MV-4-11 (cell line): ENCODE measurements at places on chromosomes 12 and 14.

DNA sequence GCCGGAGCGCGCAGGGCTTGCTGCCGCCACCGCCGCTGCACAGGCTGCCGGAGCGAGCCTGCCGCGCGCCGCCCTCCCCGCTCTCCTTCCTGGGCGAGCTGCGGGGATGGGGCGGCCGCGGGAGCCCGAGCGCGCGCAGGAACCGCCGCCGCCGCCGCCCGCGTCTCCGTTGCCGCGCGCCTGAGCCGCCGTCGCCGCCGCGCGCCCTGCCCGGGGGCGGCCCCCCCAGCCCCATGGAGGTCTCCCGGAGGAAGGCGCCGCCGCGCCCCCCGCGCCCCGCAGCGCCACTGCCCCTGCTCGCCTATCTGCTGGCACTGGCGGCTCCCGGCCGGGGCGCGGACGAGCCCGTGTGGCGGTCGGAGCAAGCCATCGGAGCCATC is 352 bp downstream of the PLXNC1 start:
- DNase-seq: no peak

- no peak for DNase-seq
These were observed 85.1 kb upstream of the DAAM1 start for GRCh38 chr14:59103396-59103795.

GRCh38 chr12:3304436-3305165 is 186.4 kb upstream of the PRMT8 start:
- DNase-seq: no peak

DNA sequence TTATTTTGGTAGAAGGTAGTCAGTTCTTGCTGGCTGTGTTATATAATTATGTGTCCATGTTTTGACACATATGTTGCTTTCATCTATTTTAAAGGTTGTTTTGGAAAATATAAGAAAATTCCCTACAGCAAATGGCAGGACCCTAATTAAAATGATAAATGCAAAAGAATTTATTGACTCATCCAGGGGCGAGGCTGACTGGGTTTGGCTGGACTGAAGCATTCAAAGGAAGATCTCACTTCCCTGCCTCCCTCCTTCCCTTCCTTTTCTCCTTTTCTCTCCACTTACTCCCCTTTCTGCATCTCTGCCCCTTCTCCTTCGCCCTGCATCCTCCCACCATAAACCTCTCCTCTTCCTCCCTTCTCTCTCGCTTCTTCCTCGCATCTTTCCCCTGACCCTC is 129.6 kb downstream of the SNAPC1 start:
- no peak for DNase-seq

DNA sequence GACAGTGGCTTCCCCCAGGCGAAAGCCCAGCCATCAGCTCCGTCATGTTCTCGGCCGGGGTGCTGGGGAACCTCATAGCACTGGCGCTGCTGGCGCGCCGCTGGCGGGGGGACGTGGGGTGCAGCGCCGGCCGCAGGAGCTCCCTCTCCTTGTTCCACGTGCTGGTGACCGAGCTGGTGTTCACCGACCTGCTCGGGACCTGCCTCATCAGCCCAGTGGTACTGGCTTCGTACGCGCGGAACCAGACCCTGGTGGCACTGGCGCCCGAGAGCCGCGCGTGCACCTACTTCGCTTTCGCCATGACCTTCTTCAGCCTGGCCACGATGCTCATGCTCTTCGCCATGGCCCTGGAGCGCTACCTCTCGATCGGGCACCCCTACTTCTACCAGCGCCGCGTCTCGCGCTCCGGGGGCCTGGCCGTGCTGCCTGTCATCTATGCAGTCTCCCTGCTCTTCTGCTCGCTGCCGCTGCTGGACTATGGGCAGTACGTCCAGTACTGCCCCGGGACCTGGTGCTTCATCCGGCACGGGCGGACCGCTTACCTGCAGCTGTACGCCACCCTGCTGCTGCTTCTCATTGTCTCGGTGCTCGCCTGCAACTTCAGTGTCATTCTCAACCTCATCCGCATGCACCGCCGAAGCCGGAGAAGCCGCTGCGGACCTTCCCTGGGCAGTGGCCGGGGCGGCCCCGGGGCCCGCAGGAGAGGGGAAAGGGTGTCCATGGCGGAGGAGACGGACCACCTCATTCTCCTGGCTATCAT is 663 bp downstream of the PTGER2 start:
- no peak for DNase-seq

- no peak for DNase-seq
These were observed 33.1 kb downstream of the FERMT2 start for GRCh38 chr14:52917735-52918134.

- DNase-seq: no peak
These were observed 199.5 kb upstream of the CAND1 start for GRCh38 chr12:67069451-67070306.

DNA sequence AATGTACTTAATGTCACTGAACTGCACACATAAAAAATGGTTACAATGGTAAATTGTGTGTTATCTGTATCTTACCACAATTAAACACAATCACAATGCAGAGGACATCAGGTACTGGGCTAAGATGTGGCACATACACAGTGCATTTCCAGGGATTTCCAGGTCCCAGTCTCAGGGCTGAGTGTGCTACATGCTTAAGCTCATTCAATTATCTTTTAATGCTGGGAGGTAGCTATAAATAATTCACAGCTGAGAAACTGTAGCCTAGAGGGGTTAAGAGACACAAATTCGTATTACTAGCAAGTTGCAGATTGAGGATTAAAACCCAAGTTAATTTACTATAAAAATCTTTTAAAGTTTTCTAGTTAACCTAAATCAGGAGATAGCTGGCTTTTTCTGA is 67.1 kb downstream of the CRACR2A start:
- no peak for DNase-seq

DNA sequence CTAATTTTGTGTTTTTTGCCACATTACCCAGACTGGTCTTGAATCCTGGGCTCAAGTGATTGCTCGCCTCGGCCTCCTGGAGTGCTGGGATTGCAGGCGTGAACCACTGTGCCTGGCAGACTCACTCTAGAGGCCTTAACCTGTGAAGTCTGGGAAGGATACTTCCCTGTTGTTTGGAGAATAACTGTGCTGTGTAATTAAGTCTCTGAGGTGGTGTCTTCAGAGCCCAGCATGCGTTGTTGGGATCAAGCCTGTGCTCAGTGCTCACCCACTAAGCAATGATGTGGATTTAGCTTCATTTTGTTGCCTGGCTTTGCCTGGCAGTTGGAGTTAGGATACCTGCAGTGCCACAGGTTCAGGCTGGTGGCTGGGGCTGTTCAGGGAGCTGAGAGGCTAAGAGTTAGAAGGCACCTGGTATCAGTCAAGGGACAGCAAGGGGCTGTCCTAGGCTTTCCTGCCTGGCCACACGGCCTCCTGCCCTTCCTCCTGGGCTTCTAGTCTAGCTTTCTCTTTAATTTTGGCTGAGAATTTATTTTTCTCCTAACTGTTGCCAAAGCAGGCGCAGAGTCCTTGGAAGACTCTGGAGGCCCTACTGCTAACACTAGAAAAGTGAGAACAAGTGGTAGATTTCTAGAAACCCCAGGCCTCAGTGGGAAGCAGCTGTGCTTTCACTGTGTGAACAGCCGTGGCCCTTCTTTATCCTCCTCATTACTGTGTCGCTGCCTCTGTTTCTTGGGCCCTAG is 38.5 kb downstream of the EP400 start:
- DNase-seq: no peak

DNA sequence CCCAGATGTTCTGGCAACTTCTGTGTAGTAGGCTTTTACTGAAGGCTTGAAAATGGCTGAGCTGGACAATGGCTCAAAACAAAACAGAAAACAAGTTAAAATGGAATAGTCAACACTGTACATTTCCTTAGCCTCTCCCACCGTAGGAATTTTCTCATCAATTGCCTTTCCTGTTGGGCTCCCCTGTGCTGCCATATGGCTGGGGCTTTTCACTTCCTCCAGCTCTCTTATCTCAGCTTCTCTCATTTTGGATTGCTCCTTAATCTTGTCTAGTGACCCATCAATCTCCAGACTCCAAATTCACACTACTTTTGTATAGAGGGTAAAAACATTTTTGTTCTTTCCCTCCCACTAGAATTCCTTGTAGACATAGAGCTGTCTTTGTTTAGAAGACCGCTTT is 50.4 kb upstream of the RPH3A start:
- no peak for DNase-seq

DNA sequence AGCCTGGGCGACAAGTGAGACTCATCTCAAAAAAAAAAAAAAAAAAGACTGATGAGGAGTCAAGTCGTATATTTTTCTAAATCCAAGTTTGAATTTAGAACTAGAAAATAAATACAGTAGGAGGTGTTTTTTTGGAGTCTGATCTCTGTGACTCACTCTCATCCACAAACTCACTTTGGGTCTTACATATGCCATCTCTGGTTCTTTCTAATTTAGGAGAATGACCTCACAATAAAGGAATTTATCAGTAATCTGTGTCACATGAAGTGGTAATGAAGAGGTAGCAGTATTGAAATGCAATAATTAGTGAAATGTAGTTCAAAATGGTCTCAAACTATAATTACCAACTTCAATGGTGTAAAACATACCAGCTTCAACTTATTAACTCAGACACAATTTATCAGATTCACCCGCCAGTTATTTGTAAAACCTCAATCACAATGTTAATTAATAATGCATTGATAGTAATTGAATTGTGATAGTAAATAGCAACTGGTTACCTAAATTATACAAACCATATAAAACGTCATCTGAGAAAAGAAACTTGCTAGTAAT is 4.4 kb upstream of the CFL2 start:
- DNase-seq: no peak

GRCh38 chr12:75891072-75891471 is 140.5 kb downstream of the PHLDA1 start:
- no peak for DNase-seq

DNA sequence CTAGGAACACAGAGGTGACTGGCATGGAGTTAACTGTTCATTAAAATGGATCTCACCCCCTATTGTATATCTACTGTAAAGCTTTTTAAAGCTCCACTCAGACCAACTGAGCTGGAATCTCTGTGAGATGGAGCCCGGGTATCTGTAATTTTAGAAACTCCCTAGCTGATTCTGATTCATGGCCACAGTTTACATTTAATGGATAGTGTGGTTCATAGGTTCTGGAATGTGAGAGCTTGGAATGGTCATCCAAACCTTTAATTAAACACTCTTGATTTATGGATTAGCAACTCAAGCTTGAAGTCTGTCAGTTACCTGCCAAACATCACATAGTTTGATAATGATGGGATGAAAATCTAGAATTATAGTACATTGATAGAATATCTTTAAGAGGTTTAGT is 183.8 kb downstream of the SLC25A21 start:
- no peak for DNase-seq

DNA sequence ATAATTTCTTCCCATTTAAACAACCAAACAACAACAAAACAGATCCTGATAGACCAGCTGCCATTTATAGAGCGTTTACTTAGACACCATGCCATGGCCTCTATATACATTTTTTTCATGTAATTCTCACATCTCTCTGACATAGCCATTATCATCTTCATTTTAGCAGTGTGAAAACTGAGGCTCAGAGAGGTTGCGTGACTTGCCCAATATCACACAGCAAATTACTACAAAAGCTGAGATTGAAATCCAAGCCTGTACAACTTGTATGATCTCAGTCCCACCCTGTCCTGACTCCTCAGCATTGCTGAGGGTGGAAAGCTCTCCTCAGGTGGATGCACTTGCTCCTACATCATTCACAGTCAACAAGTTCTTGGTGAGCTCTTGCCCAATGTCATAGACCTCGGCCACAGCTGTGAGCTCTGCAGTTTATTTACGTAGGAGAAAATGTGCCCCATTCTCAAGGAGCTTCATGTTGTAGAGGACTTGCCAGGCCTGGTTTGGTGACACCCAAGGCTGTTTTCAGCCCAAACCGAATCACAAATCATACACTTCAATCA is 55.5 kb downstream of the CRACR2A start:
- no peak for DNase-seq

DNA sequence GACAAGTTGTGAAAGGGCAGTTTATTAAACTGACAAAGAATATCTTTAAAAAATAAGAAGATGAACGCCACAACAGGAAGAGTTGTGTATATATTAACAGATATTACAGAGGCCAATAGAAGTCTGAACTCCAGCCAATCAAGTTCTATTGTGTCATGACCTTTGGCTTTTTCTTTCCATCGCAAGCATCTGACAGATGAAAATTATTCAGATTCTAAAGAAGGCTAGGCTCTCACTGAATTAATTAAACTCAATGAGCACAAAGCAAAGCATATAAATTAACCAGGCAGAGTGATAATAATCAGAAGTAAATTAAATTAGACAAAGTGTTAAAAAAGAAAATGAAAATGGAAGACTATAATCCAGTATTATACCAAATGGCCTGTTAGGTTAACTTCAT is 62.0 kb upstream of the PYGL start:
- peak; percentile 66 for DNase-seq

GRCh38 chr12:11580125-11580751 is 69.2 kb upstream of the ETV6 start:
- DNase-seq: peak; percentile 98

DNA sequence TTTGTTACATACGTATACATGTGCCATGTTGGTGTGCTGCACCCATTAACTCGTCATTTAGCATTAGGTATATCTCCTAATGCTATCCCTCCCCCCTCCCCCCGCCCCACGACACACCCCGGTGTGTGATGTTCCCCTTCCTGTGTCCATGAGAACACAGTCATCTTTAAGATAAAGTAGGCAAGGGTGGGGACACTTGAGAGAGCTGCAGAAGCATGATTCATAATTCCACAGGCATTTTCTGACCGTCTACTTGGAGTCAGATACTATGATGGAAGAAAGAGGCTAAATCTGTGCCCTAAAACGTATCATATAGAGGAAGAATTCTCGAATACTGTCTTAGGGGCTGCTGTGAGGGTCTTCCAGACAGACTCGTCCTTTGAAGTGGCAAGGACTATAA is 145.9 kb upstream of the VASH1 start:
- no peak for DNase-seq

GRCh38 chr14:76181546-76181945 is 29.8 kb downstream of the GPATCH2L start:
- DNase-seq: no peak

- DNase-seq: no peak
These were observed 299.4 kb downstream of the CACNA1C start for GRCh38 chr12:2352203-2352602.

GRCh38 chr14:102785595-102785963 is 8.3 kb downstream of the TRAF3 start:
- DNase-seq: no peak

- peak; percentile 28 for DNase-seq
These were observed 1.0 kb upstream of the DUSP6 start for GRCh38 chr12:89353188-89353822.

DNA sequence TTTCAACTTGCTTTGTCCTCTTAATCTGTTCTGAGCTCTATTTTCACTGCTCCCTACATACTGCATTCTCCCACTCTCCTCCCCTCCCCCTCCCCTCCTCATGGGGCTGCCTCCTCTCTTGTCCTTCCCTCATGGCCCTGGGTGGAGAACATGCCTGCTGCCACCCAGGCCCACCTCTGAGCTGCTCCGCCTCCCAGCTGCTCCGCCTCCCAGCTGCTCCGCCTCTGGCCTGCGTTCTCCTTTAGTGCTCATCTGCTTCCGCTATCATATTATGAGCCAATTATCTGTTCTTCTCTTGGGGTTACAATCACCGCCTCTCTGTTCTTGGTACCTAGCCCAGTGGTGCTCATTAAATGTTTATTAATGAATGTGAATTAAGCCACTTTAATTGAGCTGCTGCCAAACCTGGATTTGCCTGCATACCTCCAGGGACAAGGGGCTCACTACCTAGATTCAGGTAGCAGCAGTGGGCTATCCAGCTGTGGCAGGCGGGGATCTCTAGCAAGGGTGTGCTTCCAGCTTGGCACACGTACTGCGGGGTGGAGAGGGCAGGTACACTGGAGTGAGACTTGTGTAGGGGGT is 32.0 kb upstream of the FAM181A start:
- DNase-seq: no peak

GRCh38 chr12:130608831-130609230 is 107.3 kb downstream of the RIMBP2 start:
- no peak for DNase-seq
